Naive thymus-derived CD8-positive, alpha-beta T cell (primary cell): ENCODE measurements at places on chromosomes 16 and 17. TPM values are rescaled to one million over a fixed set of nuclear protein-coding genes. Genes with fewer than 3 reads are reported as not detected.

DNA sequence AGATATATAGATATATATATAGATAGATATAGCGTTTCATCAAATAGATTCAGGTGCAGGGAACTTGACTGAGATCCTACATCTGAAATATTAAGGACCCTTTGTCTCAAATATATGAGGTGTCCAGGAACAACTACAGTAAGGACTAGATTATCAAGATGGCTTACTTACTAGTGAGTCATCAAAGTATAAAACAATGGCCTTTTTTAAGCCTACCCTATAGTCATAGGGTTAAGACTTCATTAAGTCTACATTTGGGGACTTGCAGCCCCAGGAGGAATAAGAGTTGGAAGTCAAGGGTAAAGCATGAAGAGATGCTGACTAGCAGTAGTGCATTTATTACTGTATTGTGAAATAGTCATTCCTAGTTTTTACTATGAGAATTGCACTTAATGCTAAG, 1023.4 kb downstream of the CDH11 start:
- no peak for DNase-seq

GRCh38 chr16:22787466-22788192, 26.3 kb upstream of the HS3ST2 start:
- no peak for DNase-seq

DNA sequence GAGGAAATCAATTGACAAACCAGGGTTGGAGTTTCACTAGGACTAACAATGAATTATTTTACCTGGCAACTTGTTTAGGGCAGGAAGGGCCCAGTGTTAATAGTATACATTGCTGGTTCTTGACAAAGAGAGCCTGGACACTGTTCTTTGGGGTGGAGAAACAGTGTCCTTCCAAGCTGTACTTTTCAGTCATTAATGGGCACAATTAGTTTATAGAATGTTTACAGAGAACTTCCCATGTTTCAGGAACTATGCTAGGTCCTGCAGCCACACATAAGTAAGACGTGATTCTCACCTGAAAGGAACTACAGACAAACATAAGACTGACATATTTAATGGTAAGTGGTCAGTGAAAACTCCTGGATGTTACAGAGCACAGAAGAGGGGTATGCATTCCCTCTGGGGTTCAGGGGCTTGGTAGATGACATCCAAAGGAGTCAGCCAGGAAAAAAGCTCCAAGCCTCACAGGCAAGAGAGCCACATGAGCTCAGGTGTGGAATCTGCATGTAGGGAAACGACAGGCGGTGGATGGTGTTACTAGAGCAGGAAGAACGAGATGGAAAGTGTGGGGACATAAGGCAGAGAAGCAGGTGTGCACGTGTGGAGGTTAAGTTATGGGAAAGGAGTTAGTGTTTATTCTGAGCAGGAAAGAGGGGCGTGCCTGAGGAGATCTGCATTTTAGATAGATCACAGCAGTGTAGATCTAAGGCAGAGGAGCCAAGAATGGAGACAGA, 3.8 kb upstream of the DYNLL2 start:
- no peak for DNase-seq

DNA sequence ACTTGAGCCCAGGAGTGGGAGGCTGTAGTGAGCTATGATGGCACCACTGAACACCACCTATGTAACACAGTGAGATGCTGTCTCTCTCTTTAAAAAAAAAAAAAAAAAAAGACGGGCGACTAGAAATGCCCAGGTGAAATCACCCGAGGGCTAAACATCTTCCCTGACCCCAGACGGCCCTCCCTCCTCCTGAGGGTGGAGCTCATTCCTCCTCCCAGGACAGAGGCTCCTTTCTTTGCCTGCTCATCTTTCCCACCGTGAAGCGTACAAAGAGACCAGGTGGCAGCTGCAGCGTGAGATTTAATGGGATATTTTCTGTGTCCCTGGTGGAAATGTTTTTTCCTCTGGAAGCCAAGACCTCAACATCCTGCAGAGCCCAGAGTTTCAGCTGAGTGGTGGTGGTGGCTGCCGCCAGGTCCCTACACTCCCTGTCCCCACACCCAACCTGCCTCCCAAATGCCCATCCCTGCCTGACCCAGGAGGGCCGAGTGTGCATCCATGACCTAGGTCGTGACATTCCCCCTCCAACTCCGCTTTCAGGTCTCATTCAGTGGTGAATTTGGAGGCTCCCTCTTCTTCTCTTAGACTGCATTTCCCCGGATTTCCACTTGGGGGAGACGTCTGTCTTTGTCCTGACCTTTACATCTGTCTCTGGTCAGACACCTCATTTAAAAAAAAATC, 14.4 kb upstream of the GPRC5B start:
- DNase-seq, result peak; percentile 29

The CTF1 gene
- total RNA-seq, result 1.0 TPM

The DPEP2 gene
- total RNA-seq, result 151 TPM

- no peak for DNase-seq
These were observed 393.8 kb downstream of the XYLT1 start for GRCh38 chr16:17076818-17077498.

The TVP23B gene
- total RNA-seq, result 39.5 TPM

GRCh38 chr17:1943436-1943831, 81.7 kb downstream of the RTN4RL1 start:
- no peak for DNase-seq

The TBX2 gene
- total RNA-seq, result 0.13 TPM

The CCT6B gene
- 3.9 TPM for total RNA-seq
